Tongue (tissue), 3 donors: ENCODE measurements at places on chromosomes 3 and 15.
A peak's percentile ranks its signal among the peaks of the same experiment; 100 is the strongest.

GRCh38 chr3:187013159-187013716, 82.9 kb downstream of the ST6GAL1 start:
- no peak for DNase-seq

GRCh38 chr15:69161079-69161877, 843 bp downstream of the GLCE start:
- peak; percentile 59 for DNase-seq

DNA sequence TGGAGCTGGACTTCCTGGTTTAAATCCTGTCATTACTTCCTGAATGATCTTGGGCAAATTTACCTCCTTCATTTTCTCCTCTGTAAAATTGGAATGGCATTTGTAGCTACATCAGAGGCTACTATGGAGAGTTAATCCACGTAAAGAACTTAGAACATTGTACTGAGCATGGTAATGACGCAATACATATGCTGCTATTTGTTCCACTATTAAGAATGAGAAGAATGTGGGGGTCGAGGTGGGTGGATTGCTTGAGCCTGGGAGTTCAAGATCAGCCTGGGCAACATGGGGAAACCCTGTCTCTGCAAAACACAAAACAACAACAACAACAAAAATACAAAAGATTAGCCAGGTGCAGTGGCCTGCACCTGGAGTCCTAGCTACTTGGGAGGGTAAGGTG, 250.6 kb downstream of the RYR3 start:
- no peak for DNase-seq

GRCh38 chr15:84910928-84911623, 26.6 kb downstream of the SLC28A1 start:
- no peak for DNase-seq

DNA sequence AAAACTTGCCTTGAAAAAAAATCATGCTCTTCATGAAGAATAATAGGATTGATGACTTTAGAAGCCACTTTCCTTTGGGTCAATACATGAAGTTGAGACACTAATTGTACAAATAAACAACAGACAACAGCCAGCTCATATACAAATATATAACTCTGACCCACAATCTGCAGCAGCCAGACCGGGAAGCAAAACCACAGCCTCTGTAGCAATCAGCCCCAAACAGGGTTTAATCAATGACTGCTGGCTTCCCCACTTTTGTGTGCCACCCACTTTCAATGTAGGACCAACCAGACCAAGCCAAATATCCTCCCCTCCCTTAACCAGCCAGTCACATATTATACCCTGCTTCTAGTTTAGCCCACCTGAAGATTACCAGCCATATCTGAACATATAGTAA, 39.0 kb downstream of the IFT57 start:
- DNase-seq: no peak
